ENCODE measurements at places on chromosomes 2 and 18.

GRCh38 chr18:77341527-77342325 lies 92.1 kb downstream of the GALR1 start:
- DNase-seq, result no peak

- no peak for DNase-seq
These were observed 301.7 kb upstream of the FSIP2 start for GRCh38 chr2:185436787-185437372.

- no peak for DNase-seq
These were observed 11.9 kb upstream of the TMEM182 start for GRCh38 chr2:102749938-102750337.

- DNase-seq, result no peak
These were observed 28.0 kb downstream of the GCG start for GRCh38 chr2:162123806-162124758.

DNA sequence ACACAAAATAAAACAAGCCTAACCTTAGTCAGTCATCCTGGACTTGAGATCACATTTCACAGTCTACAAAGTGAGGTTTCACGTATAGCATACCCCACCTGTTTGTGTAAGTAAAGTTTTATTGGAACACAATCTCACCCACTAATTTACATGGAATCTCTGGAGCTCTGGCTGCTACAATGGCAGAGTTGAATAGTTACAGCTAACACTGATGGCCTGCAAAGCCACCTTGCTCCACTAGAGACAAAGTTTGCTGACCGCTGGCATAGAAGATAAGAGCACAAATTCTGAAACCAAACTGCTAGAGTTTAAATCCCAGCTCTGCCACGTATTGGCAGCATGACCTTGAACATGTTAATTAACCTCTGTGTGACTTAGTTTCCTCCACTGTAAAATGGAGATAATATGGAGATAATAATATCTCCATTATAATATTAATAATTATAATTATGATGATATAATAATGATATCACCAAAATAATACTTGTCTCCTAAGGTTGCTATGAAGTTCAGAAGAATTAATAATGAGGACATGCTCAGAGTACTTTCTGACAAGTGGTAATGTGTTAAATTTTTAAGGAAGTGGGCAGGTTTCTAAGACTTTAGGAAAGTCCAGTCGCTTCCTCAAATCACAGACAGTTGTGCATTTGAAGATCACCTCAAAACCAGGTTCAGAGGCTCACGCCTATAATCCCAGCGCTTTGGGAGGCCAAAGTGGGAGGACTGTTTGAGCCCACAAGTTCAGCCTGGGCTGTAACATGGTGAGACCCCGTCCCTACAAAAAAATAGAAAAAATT lies 204.6 kb downstream of the SH3RF3 start:
- no peak for DNase-seq

GRCh38 chr2:239152916-239153305 lies 247.9 kb downstream of the HDAC4 start:
- DNase-seq, result no peak

DNA sequence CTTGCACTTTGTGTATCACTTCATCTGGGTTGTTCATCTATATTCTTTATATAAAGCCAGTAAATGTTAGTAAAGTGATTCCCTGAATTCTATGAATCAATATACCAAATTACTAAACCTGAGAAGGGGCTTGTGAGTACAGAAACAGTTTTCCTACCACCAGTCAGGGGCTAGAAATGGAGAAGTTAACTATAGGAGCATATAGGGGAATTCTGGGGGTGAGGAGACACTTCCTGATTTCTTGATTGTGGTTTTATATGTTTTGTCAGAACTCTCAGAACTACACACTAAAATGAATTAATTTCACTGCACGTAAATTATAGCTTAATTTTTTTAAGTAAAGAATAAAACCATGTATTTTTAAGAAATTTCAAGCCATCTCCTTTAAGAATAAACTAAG lies 93.7 kb downstream of the SESTD1 start:
- DNase-seq, result no peak

GRCh38 chr18:13446610-13447461 lies 228.3 kb downstream of the LDLRAD4 start:
- DNase-seq, result no peak

DNA sequence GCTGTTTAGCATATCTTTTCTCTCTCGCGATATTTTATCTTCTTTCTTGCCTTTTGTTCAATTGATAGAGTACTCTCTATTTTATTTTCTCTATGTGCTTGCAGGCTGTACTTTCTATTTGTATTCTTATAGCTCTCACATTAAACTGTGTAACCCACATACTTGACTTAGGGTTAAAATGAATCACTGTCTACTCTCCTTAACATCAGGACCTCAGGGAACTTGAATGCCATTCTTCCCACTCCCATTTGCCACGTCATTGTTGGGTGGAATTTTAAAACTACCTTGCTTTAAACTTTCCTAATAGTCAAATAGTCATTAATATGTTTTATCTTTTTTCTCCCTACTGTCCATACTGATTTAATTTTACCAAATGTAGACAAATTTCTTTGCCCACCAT lies 269.7 kb downstream of the ALPK2 start:
- DNase-seq, result no peak

GRCh38 chr2:156332284-156332533 lies 312 bp downstream of the NR4A2 start:
- DNase-seq, result no peak

- DNase-seq, result no peak
These were observed 308.4 kb upstream of the THUMPD2 start for GRCh38 chr2:40087434-40087833.

- DNase-seq, result no peak
These were observed 106.8 kb downstream of the BCL11A start for GRCh38 chr2:60446413-60447267.

GRCh38 chr18:44853430-44853829 lies 172.7 kb downstream of the SETBP1 start:
- DNase-seq, result no peak

GRCh38 chr2:177873915-177874314 lies 198.7 kb downstream of the PDE11A start:
- no peak for DNase-seq

GRCh38 chr2:71995067-71995665 lies 152.5 kb downstream of the CYP26B1 start:
- DNase-seq, result no peak

DNA sequence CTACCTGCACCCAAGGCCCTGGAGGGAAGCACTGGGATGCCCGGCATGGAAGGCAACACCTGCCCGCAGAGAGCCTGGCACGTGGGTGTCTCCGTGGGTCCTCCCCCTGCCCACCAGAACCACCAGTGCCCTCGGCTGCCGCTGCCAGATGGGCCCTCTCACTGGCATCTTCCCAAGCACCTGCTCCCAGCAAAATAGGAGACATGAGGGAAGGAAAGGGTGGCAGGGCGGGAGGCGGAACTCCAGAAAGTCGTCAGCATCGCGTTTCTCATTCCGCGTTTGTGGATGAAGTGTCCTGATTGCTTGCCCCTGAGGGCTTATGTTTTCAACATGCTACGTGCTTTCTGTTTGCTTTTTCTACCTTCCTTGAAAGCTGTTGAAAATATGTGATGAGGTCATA lies 8.8 kb upstream of the SNTG2 start:
- no peak for DNase-seq

GRCh38 chr2:143905587-143905986 lies 614.3 kb downstream of the ZEB2 start:
- DNase-seq, result no peak

DNA sequence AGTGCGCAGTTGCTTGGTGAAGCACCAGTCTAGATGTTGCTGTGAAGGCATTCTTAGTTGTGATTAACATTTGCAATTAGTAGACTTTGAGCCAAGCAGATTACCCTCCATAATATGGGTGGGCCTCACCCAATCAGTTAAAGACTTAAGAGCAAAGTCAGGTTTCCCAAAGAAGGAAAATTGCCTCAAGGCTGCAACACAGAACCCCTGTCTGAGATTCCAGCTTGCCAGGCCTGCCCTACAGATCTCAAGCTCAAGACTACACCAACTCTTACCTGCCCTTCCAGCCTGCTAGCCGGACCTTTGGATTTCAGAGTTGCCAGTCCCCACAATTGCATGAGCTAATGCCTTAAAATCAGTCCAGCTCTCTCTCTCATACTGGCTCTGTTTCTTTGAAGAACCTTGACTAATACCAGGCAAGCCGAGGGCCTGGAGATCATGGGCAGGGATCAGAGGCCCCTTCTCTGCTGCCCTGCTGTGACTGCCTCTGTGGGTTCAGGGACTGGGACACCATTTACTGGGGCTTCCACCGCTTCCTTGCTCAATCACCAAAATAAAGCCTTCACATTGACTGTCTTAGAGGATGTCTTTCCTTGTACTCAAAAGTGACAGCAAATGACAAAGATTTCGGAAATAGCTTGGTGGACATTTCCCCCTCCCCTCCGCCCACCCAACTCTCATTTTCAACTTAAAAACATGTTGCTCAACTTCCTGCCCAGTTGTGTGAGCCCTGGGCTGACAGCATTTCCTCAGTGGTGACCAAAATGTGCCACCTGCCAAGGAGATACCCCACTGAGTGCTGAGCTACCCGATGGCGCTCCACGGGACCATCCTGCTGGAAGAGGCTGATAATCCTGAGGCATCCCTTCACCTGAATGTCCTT lies 86.7 kb downstream of the GALNT14 start:
- DNase-seq, result no peak

DNA sequence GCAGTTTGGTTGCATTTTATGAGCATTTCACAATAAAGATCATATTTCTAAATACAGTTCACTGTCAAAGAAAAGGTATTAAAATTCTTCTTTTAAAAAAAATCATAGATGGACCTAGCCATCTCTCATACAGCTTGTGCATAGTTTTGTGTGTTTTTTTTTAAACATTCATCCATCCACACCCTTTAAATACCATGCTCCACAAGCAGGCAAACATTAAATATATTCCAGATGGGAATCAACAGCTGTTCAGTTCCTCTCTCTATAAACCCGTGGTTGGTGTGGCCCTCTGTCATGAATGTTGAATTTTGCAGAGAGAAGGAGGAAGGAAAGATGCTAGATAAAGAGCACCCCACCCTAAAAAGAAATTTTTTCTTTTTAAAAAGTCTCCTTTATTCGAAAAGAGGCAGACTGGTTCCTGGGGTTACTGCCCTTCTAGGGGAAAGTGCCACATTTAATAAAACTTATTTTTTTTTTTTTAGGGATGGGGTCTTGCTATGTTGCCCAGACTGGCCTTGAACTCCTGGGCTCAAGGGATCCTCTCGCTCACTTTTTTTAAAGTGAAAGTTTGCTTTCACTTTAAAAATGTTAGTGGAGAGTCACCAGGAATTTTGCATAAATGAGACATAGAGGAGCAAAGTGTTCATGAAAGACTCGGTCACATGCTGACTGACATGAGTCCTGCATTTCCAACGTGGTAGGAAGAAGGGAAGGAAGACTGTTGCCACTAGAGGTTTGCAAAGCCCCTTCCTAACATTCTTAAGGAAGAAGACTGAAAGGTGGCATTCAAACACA lies 73.9 kb upstream of the LMAN1 start:
- DNase-seq, result no peak

DNA sequence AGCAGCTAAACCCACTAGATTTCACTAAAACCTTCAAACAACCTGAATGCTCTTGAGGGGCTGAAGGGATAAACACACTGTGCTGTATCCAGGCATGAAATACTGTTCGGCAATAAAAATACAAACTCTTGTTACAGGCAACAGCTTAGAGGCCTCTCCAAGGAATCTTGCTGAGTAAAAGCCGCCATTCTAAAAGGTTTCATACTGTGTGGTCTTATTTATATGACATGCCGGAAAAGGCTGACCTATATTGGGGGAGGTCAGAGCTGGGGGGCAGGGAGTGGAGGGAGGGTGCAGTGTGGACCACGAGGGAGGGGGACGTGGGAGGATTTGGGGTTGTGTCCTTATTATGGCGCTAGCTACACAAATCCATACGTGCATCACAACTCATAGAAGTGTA lies 136.2 kb downstream of the MBP start:
- no peak for DNase-seq

- DNase-seq, result no peak
These were observed 124.7 kb downstream of the HDAC4 start for GRCh38 chr2:239275847-239276831.

GRCh38 chr2:168450171-168450570 lies 5.9 kb upstream of the CERS6 start:
- DNase-seq, result no peak

GRCh38 chr18:62289047-62289446 lies 36.1 kb upstream of the TNFRSF11A start:
- DNase-seq, result no peak

GRCh38 chr18:63292831-63293683 lies 26.5 kb downstream of the BCL2 start:
- no peak for DNase-seq

- DNase-seq, result no peak
These were observed 4.1 kb downstream of the CDK5R2 start for GRCh38 chr2:218963601-218964000.

DNA sequence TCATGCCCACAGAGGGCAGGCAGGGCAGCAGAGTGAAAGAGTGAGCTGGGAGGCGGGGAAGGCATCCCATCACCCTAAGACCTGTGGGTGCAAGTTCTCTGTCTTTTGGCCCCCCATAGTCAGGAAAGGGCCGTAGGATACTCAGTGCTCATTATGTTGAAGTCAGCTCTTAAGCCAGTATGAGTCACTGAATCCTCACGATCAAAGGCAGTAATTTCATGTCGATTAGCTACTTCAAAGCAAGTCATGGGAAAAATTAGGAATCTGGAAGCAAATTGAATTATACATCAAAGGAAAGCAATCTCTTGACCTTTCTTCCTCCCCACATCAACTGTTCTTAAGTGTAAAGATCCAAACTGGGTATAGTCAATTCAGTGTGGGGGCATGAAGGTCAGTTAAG lies 178.9 kb downstream of the FHOD3 start:
- DNase-seq, result no peak

GRCh38 chr2:157447031-157447430 lies 3.1 kb upstream of the CYTIP start:
- DNase-seq, result no peak

DNA sequence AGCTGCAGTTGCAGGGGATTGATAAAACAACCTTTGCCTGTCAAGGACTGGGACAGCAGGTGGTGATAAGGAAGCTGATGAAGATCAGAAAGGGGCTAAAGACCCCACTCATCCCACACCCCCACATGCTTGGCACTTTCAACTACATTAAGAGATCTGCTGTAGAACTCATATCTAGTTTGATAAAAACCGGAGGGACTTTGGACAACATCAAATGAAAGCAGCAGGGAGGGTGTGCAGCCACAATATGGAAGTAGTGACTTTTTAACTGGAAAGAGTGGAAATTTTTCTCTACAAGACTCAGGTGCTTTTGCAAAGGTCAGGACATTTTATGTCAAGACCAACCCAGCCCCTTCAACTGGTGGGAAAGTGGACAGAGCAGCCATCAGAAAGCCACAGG lies 56.8 kb downstream of the TBC1D8 start:
- no peak for DNase-seq

DNA sequence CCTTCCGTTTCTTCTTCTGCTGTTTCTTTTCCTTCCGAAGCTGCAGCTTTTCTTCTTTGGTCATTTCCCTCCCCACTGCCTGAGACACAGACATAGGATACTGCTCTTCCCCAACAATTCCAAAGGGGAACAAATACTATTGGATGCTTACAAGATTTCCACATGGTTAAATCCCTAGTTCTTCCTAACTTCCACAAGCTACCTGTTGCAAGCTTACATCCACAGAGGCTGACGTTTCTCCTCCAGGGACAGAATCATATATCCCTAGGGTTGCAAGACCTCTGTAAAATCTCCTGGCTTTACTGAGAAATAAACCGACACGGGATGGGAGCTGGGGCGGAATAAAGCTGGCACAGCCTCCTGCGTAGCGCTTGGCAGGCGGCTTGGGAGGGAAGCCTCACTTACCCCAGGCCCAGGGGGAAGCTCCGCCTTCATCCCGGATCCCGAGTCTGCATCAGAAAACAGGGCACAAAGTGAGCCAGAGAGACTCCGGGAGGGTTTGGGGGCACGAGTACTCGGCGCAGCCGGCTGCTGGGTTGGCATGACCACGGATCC lies 590 bp downstream of the EIF2B4 start:
- no peak for DNase-seq

- no peak for DNase-seq
These were observed 45.2 kb upstream of the GCG start for GRCh38 chr2:162197069-162197825.
